CD4-positive, alpha-beta T cell (primary cell): ENCODE measurements at places on chromosomes 11 and 22. TPM values are rescaled to one million over a fixed set of nuclear protein-coding genes. Genes with fewer than 3 reads are reported as not detected.

GP1BB gene
- not detected for total RNA-seq

ABCG4 gene
- total RNA-seq = 0.08 TPM

MAPK8IP1 gene
- 2.4 TPM for total RNA-seq

- H3K36me3 ChIP-seq = no peaks in the 10 kb centered on the region
- H3K4me1 ChIP-seq = no peaks in the 10 kb centered on the region
- no peak overlapping the region for H3K4me3 ChIP-seq
- no peaks in the 10 kb centered on the region for H3K27me3 ChIP-seq
Observed at GRCh38 chr22:26033071-26033470, 136.2 kb upstream of the SEZ6L start.

DNA sequence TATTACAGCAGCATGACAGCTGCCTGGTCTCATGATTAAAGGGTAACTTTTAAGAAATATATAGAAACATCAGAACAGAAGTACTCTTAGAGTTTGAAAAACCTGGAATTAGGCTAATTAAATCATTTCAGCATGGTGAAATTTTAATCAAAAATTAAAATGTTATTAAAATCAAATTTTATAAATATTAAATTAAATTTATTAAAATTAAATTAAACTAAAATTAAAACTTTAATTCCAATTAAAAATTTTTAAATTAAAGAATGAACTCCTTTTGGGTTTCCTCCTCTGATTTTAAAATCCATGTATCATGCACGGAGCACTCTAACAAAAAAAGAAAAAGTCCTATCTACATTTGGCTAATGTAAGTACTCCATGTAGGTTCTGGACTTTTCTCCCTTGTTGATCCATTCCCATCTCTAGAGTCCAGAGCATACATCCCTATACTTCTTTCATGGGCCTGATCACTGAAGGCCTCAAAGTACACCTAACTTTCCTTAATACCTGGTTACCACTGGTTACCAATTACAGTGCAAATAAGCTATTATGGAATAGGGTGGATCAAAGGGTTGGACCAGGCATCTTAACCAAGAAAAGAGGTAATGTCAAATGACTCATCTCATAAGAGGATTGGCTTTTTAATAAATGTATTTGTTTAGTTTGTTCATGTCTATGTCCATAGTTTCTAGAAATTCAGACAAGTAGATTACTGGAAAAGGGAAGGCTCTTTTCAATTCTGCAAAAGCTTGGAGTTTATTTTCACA lies 48.4 kb upstream of the MUC15 start:
- no peak overlapping the region for H3K4me3 ChIP-seq
- no peaks in the 10 kb centered on the region for H3K4me1 ChIP-seq
- H3K27me3 ChIP-seq = no peaks in the 10 kb centered on the region
- DNase-seq = no peak

FAM111B gene
- total RNA-seq = 1.2 TPM

GRCh38 chr11:96265220-96265737 lies 77.7 kb downstream of the MAML2 start:
- no peak overlapping the region for H3K27ac ChIP-seq
- DNase-seq = no peak

- no peak overlapping the region for H3K4me3 ChIP-seq
- no peaks in the 10 kb centered on the region for H3K4me1 ChIP-seq
- H3K36me3 ChIP-seq = no peaks in the 10 kb centered on the region
- H3K27ac ChIP-seq = no peak overlapping the region
Observed at GRCh38 chr11:94196363-94196762, 67.7 kb downstream of the PANX1 start.

GSC2 gene
- total RNA-seq = not detected

DNA sequence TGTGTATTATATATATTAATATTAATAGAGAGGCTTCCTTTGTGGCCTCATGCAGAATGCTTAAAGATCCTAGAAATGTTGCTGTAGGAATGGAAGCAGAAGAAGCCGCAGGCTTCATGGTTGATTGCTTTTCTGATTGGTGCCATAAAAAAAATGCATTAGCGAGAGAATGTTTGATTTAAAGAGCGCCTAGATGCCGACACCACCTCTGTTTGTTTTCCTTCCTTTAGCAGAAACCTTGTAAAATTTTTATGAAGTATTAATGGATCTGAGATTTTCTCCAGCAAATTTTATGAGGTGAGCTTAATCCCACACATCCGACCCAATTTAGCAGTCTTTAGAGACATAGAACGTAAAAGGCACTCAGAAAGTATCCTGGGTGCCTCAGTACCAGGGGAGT lies 587.5 kb downstream of the NTM start:
- H3K27me3 ChIP-seq = no peaks in the 10 kb centered on the region
- H3K4me3 ChIP-seq = no peak overlapping the region
- H3K36me3 ChIP-seq = no peaks in the 10 kb centered on the region
- DNase-seq = no peak
- H3K4me1 ChIP-seq = no peaks in the 10 kb centered on the region
- H3K27ac ChIP-seq = no peak overlapping the region
